ENCODE measurements at places on chromosomes 4 and X. TPM values are rescaled to one million over a fixed set of nuclear protein-coding genes. Genes with fewer than 3 reads are reported as not detected.

Gene YTHDC1
- total RNA-seq: 97.2 TPM

Gene CAPN6
- 463 TPM for total RNA-seq

Gene MND1
- total RNA-seq: 7.2 TPM

Gene TSPAN6
- 28.4 TPM for total RNA-seq

Gene PARM1
- 29.5 TPM for total RNA-seq

Gene ETDB
- total RNA-seq: not detected

Data from tongue (tissue), 3 donors.